ENCODE measurements at places on chromosomes 16 and 17.

GRCh38 chr17:8163978-8164814 is 1.4 kb upstream of the VAMP2 start:
- DNase-seq, result no peak

DNA sequence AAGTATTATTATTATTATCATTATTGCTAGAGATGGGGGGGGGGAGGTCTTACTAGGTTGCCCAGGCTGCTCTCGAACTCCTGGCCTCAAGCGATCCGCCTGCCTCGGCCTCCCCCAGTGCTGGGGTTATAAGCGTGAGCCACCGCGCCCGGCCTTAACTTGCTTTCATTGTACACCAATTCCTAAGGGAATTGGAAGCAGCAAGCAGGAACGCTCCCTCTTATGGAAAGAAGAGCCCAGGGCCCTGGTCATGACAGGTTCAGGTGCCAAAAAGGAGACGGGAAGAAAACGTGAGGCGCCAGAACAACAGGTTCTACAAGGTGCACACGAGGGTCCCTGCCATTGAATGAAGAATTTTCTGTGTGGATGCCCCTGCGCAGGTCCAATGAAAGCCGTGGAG is 540 bp upstream of the RPL38 start:
- no peak for DNase-seq

- DNase-seq, result no peak
These were observed 7.4 kb upstream of the PSMC5 start for GRCh38 chr17:63819585-63820537.

GRCh38 chr16:87368029-87368770 is 15.4 kb downstream of the FBXO31 start:
- DNase-seq, result no peak

DNA sequence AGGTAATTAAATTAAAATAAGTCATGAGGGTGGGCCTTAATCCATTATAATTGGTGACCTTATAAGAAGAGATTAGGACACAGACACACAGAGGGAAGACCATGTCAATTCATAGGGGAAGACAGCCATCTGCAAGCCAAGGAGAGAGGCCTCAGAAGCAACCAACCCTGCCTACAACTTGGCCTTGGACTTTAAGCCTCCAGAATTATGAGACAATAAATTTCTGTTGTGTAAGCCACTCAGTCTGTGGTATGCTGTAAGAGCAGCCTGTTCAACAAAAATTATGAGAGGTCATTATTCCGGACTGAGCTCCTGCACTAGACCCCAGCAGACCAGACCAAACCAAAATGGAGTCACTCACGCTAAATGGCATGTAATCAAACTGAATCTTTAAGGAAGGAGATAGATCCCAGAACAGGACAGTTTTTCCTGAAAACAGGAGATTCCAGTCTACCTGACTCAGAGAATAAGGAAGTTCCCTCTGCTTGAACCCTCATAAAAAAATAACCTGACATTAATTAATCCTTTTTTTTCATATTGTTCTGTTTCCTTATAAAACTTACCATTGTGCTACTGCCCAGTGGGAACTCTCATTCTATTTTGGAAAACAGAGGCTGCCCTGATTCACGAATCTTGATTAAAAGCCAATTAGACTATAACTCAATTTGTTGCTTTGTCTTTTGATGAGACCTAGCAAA is 74.3 kb downstream of the DNAH3 start:
- no peak for DNase-seq

DNA sequence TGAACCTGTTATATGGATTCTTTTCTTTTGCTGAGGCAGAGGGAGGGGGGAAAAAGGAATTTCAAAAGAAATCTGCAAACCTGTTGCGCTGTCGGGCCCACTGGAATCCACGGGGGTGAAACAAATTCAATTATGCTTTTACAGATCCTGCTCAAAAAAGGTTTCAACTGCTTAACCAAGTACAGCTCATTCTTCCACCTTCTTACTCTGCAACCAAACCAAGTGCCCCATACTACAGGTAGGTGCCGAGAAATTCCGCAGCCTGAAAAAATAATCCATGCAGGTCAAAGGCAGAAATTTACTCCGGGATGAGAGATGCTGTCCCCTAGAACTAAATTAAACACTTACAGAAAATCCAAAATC is 416 bp downstream of the RNF43 start:
- no peak for DNase-seq

DNA sequence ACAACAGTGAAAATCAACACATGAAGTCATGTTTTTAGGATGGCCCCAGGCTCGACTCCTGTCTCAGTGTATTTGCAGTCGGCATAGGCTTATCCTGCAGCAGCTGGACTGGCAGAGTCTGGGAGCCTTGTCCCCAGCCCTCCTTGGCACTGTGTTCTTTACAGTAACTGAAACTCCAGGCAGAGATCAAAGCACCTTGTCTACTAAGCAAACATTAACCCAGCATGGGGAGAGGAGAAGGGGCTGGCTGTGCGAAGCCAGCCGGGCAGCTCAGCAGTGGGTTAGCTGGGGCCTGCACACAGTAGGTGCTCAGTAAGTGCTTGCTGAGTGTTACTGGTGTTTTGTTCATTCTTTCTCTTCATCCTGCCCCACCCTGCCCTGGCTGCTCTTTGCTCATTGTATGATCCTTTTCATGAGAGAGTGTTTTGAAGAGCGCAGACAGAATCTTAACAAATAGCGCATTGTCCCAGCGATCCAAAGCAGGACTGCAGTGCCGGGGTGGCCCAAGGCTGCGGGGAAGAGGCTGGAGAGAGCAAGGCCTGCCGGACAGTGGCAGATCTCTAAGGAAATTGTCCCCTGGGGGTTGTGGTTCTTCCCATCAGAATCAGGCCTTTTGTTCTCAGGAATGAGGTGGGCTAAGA is 23.5 kb upstream of the ITGB4 start:
- DNase-seq, result no peak

- no peak for DNase-seq
These were observed 882 bp upstream of the ATP6V0C start for GRCh38 chr16:2512735-2513404.

- DNase-seq, result no peak
These were observed 20.4 kb upstream of the IL4R start for GRCh38 chr16:27293343-27293742.

DNA sequence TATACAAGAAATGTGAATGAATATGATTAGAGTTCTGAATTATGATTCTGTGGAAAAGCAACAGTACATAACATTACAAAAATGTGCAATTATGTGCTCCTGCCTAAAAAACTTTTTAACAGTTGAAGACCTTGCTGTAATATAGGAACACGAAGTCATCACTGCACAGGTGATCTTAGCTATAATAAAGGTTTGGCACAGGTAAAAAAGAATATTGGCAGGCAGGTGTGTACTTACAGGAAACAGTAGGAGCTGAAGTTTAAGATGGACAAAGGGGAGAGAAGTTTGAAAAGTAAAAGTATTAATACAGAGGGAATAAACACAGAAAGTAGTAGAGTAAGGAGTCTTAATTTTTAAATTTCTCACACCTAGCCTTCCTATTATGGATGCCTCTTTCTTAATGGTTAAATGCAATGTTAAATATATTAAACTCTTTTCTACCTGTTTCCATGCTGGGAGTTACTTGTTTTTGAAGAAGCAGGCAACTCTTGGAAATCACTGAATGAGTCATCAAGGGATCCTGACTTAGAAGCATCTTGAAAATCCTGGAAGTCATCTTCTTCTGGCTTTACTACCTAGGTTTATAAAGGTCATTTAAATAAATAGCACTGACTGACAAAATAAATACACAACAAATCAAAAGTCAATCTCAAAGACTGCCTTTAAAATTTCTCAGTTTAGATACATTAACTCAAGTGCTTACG is 40.7 kb downstream of the SYNRG start:
- DNase-seq, result no peak

DNA sequence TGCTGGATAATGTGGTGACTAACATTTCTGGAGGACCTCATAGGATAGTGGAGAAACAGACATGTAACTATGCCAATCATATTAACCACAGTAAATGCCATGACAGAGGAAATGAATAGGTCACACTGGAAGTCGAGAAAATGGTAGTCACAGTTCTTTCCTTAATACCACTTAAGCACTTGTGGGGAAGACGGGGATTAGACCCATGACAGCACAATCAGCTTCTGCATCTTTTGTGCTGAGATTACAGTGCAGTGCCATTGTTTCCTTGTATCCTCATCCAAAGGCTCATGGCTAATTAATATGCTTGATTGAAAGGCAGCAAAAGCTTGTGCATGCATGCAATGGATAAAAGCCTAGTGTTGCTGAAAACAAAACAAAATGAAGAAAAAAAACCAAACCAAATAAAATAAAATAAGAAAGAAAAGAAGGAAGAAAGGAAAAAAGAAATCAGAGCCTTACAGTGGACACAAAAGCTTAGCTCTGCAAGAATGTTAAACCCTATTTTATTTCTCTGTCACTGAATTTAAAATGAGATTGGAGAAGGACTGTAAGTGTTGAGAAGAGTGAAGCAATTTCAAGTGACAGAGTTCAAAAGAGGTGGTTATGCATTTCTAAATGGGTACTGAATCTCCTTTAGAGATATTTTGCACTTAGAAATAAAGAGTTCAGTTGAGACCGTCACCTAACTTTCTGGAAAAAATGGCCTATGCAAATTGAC is 1011.9 kb downstream of the CDH8 start:
- DNase-seq, result no peak

- DNase-seq, result no peak
These were observed 253.3 kb downstream of the SLC39A11 start for GRCh38 chr17:72839131-72839725.

GRCh38 chr16:86531191-86531545 is 20.8 kb downstream of the FOXF1 start:
- DNase-seq, result no peak

DNA sequence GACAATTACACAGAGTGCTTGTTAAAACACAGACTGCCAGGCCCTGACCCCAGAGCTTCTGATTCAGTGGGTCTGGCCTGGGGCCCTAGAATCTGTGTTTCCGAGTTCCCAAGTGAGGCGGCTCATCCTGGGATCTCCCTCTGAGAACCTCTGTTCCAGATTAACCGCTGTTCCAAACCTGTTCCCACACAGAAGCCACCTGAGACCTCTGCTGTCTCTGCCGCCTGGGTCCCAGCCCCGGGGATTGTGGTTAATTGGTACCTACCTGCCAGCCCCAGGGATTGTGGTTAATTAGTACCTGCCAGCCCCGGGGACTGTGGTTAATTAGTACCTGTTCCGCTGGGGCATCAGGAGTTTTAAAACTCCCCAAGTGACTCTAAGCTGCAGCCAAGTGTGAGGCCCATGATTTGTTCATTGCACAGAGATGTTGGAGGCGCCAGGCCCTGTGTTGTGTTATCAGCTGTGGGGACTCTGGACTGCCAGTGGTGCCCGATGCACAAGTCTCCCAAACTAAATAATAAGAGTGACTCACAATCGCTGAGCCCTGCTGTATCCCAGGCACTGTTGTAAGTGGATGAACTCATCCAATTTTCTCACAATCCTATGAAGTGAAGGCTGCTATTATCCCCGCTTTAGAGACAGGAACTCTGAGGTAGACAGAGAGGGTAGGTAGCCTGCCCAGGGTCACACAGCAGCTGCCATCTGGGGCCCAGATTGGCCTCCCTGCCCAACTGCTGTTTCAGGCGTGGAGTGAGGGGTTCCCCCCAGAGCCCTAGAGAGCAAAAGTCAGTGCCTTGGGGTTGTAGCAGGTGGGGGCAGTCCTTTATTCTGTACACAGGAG is 219.7 kb downstream of the IRF8 start:
- DNase-seq, result no peak

- no peak for DNase-seq
These were observed 9.5 kb upstream of the TCF25 start for GRCh38 chr16:89863741-89864526.

GRCh38 chr16:9393591-9393990 is 302.1 kb downstream of the HAPSTR1 start:
- no peak for DNase-seq

GRCh38 chr16:17273142-17273561 is 197.6 kb downstream of the XYLT1 start:
- no peak for DNase-seq

- DNase-seq, result no peak
These were observed 198.6 kb downstream of the AXIN2 start for GRCh38 chr17:65362826-65363225.

DNA sequence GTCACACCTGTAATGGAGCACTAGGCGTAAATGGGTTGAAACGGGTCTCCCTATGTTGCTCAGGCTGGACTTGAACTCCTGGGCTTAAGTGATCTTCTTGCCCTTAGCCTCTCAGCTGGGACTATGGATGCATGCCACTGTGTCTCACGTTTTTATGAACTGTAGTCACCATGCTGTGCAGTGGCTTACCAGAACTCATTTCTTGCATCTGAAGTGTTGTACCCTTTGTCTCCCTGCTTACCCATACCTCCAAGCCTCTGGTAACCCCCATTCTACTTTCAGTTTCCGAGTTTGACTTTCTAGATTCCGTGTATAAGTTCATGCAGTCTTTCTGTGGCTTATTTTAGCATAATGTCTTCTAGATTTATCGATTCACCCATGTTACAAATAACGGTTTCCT is 7.7 kb downstream of the PYCARD start:
- DNase-seq, result no peak

DNA sequence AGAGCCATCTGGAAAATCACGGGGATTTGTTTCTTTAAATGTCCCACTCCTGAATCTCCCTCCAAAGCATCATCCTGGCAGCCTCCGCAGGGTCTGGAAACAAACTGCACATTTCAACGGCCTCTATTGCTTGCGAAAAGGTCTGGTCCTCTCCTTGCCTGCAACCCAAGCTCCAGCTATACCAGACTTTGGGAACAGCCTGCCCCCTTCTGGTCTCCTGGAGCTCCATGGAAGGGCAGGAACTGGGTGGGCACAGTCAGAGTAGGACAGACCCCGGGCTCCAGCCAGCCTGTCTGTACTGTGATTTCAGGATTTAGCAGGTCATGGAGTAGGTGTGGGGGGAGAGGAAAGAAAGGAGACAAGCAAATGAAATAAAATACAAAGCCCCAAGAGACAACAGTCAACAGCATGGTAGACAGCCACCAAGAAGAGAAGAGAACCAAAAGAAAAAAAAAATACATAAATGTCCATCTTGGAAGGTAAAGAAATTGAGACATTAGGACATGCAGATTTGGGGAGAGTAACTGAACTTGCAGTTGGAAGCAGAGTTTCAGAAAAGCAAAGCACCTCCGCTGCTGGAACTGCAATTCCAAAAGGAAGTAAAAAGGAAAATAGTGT is 2.7 kb downstream of the XYLT1 start:
- DNase-seq, result no peak

DNA sequence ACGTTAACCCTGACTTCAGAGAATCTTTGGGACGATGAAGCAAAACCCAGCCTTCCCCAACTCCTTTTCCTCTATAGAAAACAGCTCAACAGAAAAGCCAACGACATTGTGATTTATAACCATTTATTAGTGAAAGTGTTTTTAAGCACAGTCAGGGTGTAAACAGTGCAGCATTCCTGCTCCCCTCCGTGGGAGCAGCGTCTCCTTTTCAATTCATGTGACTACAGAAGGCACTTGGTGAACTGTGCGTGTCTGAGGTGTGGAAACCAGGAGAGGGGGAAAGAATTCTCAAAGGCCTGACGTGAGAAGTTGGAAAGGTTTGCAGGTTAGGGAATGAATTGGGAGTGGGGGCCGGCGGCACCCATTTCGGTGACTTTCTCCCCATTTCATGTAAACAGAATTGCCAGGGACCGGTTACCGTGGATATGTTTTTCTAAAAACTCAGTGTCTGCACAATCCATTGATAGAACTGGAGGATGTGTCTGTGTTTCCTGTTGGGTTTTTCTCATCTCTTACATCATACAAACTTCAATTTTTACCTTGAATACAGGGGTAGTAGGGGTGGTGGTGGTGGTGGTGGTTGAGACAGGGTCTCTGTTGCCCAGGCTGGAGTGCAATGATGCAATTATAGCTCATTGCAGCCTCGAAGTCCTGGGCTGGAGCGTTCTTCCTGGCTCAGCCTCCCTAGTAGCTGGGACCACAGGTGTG is 53.1 kb downstream of the NDE1 start:
- DNase-seq, result no peak

GRCh38 chr17:69516911-69517310 is 102.4 kb downstream of the MAP2K6 start:
- no peak for DNase-seq
